ENCODE measurements at places on chromosomes 13 and 19.

GRCh38 chr13:26075498-26075897 lies 23.7 kb upstream of the SHISA2 start:
- DNase-seq = no peak

GRCh38 chr13:99176309-99177276 lies 24.1 kb upstream of the UBAC2 start:
- DNase-seq = peak; percentile 76

- peak; percentile 29 for DNase-seq
These were observed 62.2 kb downstream of the DNAJC15 start for GRCh38 chr13:43085545-43085944.

DNA sequence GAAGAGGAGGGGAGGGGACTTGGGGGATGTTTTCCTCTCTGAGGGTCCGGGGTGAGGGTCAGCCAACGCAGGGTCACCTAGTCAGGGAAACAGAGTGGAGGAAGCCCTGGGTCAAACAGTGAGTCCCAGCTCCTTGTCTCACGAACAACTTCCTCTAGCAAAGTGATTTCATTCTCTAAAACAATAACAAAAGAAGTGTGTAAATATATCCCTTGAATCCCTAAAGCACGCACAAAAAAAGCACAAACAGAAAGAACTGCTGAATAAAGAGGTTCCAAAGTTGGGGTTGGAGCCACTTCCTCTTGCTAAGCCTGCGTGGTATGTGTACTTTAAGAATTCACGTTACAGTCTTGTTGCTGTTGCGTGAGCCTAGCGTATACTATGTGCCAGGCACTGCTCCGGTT lies 1.5 kb upstream of the C5AR2 start:
- DNase-seq = no peak

GRCh38 chr13:59000770-59001169 lies 1163.0 kb downstream of the DIAPH3 start:
- no peak for DNase-seq

- DNase-seq = no peak
These were observed 5.5 kb upstream of the SLC1A6 start for GRCh38 chr19:14985133-14985532.

GRCh38 chr19:48454150-48454730 lies 1.1 kb upstream of the KCNJ14 start:
- no peak for DNase-seq

GRCh38 chr13:101007245-101007644 lies 332.6 kb upstream of the TMTC4 start:
- no peak for DNase-seq

- DNase-seq = no peak
These were observed 86.1 kb downstream of the FRY start for GRCh38 chr13:32117701-32118100.

- DNase-seq = no peak
These were observed 856.7 kb downstream of the PCDH17 start for GRCh38 chr13:58488251-58488650.

DNA sequence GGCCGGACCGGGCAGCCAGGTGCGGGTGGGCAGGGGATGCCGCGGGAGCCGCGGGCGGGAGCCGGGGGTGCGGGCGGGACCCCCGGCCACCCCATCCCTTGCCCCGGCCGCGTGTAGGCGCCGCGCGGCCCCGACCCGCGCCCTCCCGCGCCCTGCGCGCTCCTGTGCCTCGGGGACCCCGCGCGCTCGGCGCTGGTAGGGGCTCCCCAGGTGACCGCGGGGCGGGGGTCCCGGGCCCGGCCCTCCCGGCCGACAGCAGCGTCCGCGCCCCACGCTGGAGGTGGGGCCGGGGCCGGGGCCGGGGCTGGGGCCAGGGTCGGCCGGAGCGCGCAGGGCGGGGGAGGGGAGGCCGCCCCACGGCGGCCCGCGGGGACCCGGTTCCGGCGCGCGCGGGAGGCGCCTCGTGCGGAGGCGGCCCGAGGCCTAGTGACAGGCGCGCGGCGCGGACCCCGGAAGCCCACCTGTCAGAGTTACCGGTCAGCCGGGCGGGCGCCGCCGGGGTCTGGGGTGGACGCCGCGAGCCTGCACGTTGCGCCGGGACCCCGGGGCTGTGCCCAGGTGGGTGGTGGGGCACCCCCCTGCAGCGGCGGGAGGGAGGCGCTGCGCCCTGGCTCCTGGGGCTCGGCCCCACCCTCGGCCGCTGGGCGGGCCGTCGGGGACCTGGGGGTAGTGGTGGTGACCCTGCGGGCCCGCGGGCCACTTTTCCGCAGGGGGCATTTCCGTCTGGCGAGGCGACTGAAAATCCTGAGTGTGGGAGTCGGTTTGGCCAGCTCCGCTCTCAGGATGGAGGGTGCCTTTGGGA lies 518 bp downstream of the TFDP1 start:
- DNase-seq = peak; percentile 36

Measured in OCI-LY7 (cell line).